ENCODE measurements at places on chromosomes 7 and 10. TPM values are rescaled to one million over a fixed set of nuclear protein-coding genes. Genes with fewer than 3 reads are reported as not detected.

The PLXDC2 gene
- 125 TPM for total RNA-seq

- no peaks in the 10 kb centered on the region for H3K27me3 ChIP-seq
- no peak overlapping the region for H3K4me3 ChIP-seq
- H3K4me1 ChIP-seq, result no peaks in the 10 kb centered on the region
- no peak overlapping the region for H3K27ac ChIP-seq
Observed at GRCh38 chr7:143929224-143929920, 5.7 kb upstream of the OR2F2 start.

GRCh38 chr10:103058034-103058433 lies 135.0 kb downstream of the NT5C2 start:
- H3K36me3 ChIP-seq, result no peaks in the 10 kb centered on the region
- DNase-seq, result no peak
- no peak overlapping the region for H3K4me3 ChIP-seq

- no peaks in the 10 kb centered on the region for H3K4me1 ChIP-seq
- no peak overlapping the region for H3K4me3 ChIP-seq
- no peak overlapping the region for H3K27ac ChIP-seq
- H3K27me3 ChIP-seq, result no peaks in the 10 kb centered on the region
- no peaks in the 10 kb centered on the region for H3K36me3 ChIP-seq
Observed at GRCh38 chr10:123869020-123869414, 22.6 kb downstream of the CPXM2 start.

- no peaks in the 10 kb centered on the region for H3K4me1 ChIP-seq
- peak overlapping the region; percentile 13 for H3K27ac ChIP-seq
- DNase-seq, result no peak
- no peaks in the 10 kb centered on the region for H3K27me3 ChIP-seq
Observed at GRCh38 chr10:94210440-94211168, 152.1 kb downstream of the NOC3L start.

- H3K27me3 ChIP-seq, result no peaks in the 10 kb centered on the region
- no peak overlapping the region for H3K27ac ChIP-seq
- no peak for DNase-seq
Observed at GRCh38 chr10:73136627-73137026, 26.4 kb downstream of the NUDT13 start.

DNA sequence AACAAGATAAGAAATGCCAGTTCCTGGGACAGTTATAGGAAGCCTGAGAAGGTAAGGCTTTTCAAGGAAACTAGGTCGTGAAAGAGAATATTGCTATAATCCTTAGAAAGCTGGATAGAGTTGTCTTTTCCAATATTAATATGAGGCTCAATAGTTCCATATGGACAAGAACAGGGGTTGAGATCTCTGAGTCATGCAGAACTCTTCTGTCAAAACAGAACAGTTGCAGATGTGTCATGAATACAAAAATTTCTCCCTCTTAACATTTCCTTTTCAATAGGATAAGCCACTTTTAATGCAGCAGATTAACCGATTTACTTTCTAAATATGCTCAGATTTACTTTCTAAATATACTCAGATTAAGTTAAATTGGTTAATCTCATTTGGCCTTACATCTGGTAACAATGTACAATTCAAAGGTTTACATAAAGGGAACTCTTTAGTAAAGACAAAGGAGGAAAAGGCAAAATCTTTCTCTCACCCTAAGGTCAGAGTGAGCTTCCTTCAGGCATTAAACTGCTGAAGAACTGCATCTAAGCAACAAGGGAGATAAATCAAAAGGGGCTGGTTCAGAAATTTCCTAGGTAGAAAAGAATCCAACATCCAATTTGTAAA lies 104.7 kb upstream of the PCDH15 start:
- no peaks in the 10 kb centered on the region for H3K4me1 ChIP-seq
- no peak overlapping the region for H3K27ac ChIP-seq
- no peaks in the 10 kb centered on the region for H3K36me3 ChIP-seq
- no peak for DNase-seq

The LIMK1 gene
- total RNA-seq, result 18.1 TPM

- H3K36me3 ChIP-seq, result no peaks in the 10 kb centered on the region
- H3K4me3 ChIP-seq, result no peak overlapping the region
- H3K27ac ChIP-seq, result no peak overlapping the region
- no peaks in the 10 kb centered on the region for H3K27me3 ChIP-seq
- DNase-seq, result no peak
- no peaks in the 10 kb centered on the region for H3K4me1 ChIP-seq
Observed at GRCh38 chr7:54880326-54880989, 121.4 kb upstream of the SEC61G start.

DNA sequence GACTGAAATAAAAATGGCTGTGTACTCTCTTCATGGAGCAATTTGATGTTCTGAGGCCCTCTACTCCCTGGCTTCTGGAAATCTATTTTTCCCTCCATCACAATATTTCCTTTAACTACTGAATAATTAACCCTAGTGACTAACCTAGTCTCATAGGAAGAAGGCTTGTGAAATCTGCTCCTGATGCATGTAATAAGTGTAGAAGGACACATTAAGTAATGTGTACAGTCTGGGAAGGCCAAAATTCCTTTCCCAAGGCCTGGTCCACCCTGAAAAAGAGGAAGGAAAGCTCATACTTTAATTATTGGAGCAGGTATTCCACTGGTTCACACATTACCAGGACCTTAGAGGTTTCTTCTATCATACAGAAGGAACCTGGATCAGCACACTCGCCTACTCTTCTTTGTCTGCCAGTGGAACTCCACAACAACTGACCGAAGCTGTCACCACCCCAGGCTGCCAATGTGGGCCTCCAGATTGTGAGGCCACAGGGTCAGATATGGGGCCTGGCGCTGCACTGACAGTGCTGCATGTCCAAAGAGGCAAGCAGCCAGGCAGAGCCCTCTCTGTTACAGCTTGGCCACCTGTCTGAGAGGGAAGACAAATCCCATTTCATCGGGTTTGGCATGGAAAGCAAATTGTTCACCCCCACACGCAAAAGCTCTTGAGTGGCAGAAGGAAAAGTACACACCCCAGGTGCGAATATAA lies 54.4 kb upstream of the FAM133B start:
- H3K27me3 ChIP-seq, result no peaks in the 10 kb centered on the region
- no peak for DNase-seq
- H3K36me3 ChIP-seq, result no peaks in the 10 kb centered on the region
- H3K27ac ChIP-seq, result no peak overlapping the region
- H3K4me1 ChIP-seq, result no peaks in the 10 kb centered on the region
- H3K4me3 ChIP-seq, result no peak overlapping the region

DNA sequence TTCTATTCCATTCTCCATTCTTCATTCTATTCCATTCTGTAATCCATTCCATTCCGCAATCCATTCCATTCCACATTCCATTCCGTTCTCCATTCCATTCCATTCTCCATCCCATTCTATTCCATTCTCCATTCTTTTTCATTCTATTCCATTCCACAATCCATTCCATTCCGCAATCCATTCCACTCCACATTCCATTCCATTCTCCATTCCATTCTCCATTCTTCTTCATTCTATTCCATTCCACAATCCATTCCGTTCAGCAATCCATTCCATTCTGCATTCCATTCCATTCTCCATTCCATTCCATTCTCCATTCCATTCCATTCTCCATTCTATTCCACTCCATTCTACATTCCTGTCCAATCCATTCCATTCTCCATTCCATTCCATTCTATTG lies 85.2 kb downstream of the NSUN6 start:
- H3K27ac ChIP-seq, result no peak overlapping the region
- no peaks in the 10 kb centered on the region for H3K4me1 ChIP-seq
- DNase-seq, result no peak
- H3K4me3 ChIP-seq, result no peak overlapping the region
- H3K27me3 ChIP-seq, result no peaks in the 10 kb centered on the region

The NUDT5 gene
- 49.3 TPM for total RNA-seq

- no peaks in the 10 kb centered on the region for H3K4me1 ChIP-seq
- H3K27me3 ChIP-seq, result no peaks in the 10 kb centered on the region
- no peak overlapping the region for H3K4me3 ChIP-seq
- no peak for DNase-seq
- no peaks in the 10 kb centered on the region for H3K36me3 ChIP-seq
Observed at GRCh38 chr7:139976838-139977656, 85.7 kb downstream of the PARP12 start.

DNA sequence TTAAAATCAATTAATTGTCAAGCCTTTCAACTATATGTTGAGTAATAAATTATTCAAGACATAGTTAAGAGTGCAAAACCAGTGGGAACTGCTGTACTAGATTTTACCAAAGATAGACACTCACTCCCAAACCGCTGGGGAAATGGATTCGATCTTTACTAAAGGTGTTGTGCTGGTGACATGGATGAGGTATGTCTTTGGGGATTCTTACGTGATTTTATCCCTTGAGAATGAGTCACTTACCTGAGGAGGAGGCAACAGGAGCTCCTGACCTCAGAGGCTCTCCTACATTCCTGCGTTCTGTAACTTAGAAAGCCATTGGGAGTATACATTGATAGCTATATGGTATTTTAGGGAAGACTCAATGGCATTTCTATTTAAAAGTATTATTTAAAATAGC lies 165.5 kb downstream of the PKD1L1 start:
- no peak overlapping the region for H3K4me3 ChIP-seq
- H3K27me3 ChIP-seq, result no peaks in the 10 kb centered on the region
- no peaks in the 10 kb centered on the region for H3K36me3 ChIP-seq

GRCh38 chr7:128829391-128830166 lies 627 bp upstream of the FLNC start:
- peak overlapping the region; percentile 51 for H3K4me3 ChIP-seq
- H3K4me1 ChIP-seq, result peaks cover 7% of the 10 kb centered on the region
- H3K36me3 ChIP-seq, result no peaks in the 10 kb centered on the region

The ENTPD1 gene
- total RNA-seq, result 18.4 TPM

- no peaks in the 10 kb centered on the region for H3K4me1 ChIP-seq
- no peaks in the 10 kb centered on the region for H3K36me3 ChIP-seq
Observed at GRCh38 chr10:84214612-84215235, 10.6 kb downstream of the LRIT2 start.

DNA sequence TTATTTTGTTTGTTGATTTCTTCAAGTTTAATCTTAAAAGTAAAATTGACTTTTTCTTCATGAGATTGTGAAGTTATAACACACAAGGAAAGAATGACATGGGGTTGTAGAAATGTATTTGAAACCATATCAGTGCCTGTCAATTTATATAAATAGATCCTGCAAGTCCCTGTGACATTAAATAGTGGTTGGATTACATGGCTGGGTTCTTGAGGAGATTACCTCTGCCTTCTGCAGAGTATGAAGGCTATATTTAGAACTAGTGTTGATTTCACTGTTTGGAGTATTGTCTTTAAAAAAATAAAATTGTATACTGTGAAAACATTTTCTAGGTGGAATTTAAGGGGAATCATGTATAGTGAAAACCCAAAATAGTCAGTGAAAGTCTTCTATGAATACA lies 385.8 kb upstream of the SMIM30 start:
- no peaks in the 10 kb centered on the region for H3K27me3 ChIP-seq
- H3K36me3 ChIP-seq, result no peaks in the 10 kb centered on the region
- H3K27ac ChIP-seq, result no peak overlapping the region
- no peaks in the 10 kb centered on the region for H3K4me1 ChIP-seq

- no peaks in the 10 kb centered on the region for H3K36me3 ChIP-seq
- no peaks in the 10 kb centered on the region for H3K4me1 ChIP-seq
Observed at GRCh38 chr10:28652703-28653102, 24.6 kb upstream of the BAMBI start.

GRCh38 chr7:47392241-47392759 lies 189.6 kb downstream of the TNS3 start:
- no peaks in the 10 kb centered on the region for H3K27me3 ChIP-seq
- H3K36me3 ChIP-seq, result no peaks in the 10 kb centered on the region
- no peak overlapping the region for H3K4me3 ChIP-seq
- no peak overlapping the region for H3K27ac ChIP-seq
- no peaks in the 10 kb centered on the region for H3K4me1 ChIP-seq
- DNase-seq, result no peak

DNA sequence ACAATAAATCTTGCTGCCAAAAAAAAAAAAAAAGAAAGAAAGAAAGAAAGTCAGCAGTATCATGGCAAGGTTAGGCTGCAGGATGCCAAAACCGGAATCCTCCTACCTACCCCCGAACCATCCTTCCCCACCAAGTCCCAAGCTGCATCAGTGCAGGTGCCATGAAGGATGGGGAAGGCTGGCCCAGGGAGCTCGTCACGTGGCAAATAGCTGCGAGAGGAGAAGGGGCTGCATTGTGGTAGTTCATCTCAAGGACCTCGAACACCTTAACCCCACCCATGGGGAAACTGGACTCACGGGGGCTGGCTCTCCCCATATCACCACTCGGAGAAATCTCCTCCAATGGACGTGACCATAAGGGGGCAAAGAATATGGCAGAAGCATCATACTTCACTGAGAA lies 86.2 kb downstream of the TACC2 start:
- no peak overlapping the region for H3K27ac ChIP-seq
- H3K27me3 ChIP-seq, result no peaks in the 10 kb centered on the region
- H3K4me3 ChIP-seq, result no peak overlapping the region
- DNase-seq, result peak; percentile 20
- no peaks in the 10 kb centered on the region for H3K36me3 ChIP-seq

The LRRD1 gene
- 0.16 TPM for total RNA-seq

- H3K27me3 ChIP-seq, result no peaks in the 10 kb centered on the region
- no peaks in the 10 kb centered on the region for H3K4me1 ChIP-seq
- no peak overlapping the region for H3K27ac ChIP-seq
- H3K4me3 ChIP-seq, result no peak overlapping the region
- H3K36me3 ChIP-seq, result no peaks in the 10 kb centered on the region
- DNase-seq, result no peak
Observed at GRCh38 chr10:119424258-119424975, 118.1 kb downstream of the RGS10 start.

- no peaks in the 10 kb centered on the region for H3K4me1 ChIP-seq
- DNase-seq, result no peak
- H3K27ac ChIP-seq, result no peak overlapping the region
- H3K4me3 ChIP-seq, result no peak overlapping the region
Observed at GRCh38 chr10:101425535-101425934, 71.6 kb downstream of the BTRC start.

DNA sequence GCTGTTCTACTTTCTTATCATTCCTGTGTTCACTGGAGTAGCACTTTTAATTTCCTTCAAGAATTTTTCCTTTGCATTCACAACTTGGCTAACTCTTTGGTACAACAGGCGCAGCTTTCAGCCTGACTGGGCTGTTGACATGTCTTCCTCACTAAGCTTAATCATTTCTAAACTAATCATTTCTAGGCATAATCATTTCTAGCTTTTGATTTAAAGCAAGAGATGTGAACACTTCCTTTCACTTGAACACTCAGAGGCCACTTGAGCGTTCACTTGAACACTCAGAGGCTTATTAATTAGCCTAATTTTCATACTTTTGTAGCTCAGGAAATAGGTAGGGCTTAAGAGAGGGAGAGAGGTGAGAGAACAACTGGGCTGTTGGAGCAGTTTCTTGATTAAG lies 15.9 kb downstream of the C10orf90 start:
- no peak overlapping the region for H3K27ac ChIP-seq
- H3K27me3 ChIP-seq, result no peaks in the 10 kb centered on the region
- no peaks in the 10 kb centered on the region for H3K36me3 ChIP-seq
- no peaks in the 10 kb centered on the region for H3K4me1 ChIP-seq
- no peak for DNase-seq

DNA sequence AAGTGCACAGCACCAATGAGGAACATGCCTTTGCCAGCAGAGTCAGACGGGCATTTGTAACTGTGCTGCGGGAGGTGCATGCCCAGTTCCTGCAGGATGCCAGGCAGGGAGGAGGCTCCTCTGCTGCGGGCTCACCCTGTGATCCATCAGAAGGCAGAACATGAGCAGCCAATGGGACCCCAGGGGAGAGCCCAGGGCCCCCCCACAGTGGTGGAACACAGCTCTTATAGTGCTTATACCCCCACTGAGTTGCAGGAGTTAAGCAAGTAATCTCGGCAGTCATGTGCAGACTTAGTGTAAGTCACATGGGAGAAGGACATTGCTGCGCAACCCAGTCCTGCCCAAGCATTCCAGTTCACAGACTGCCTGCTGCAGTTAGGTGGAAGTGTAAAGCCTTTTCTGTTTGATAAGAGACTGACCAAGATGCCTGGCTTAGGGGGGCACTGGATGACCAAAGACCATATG lies 120.3 kb upstream of the TMEM106B start:
- no peaks in the 10 kb centered on the region for H3K36me3 ChIP-seq
- no peaks in the 10 kb centered on the region for H3K4me1 ChIP-seq
- H3K27me3 ChIP-seq, result no peaks in the 10 kb centered on the region
- no peak for DNase-seq
- H3K4me3 ChIP-seq, result peak overlapping the region; percentile 33

Measured in breast epithelium (tissue), 4 donors.